Trophoblast cell (in vitro differentiated cells and primary cell): ENCODE measurements at places on chromosomes 3 and 15.

GRCh38 chr15:98884894-98885293 lies 122.7 kb downstream of the PGPEP1L start:
- no peak overlapping the region for H3K27ac ChIP-seq
- DNase-seq: no peak
- no peaks in the 10 kb centered on the region for H3K36me3 ChIP-seq
- H3K4me3 ChIP-seq: no peak overlapping the region
- H3K4me1 ChIP-seq: peaks cover 29% of the 10 kb centered on the region

GRCh38 chr3:48226939-48227338 lies 3.6 kb downstream of the CAMP start:
- no peak overlapping the region for H3K4me3 ChIP-seq
- no peaks in the 10 kb centered on the region for H3K27me3 ChIP-seq
- DNase-seq: no peak
- no peaks in the 10 kb centered on the region for H3K4me1 ChIP-seq

DNA sequence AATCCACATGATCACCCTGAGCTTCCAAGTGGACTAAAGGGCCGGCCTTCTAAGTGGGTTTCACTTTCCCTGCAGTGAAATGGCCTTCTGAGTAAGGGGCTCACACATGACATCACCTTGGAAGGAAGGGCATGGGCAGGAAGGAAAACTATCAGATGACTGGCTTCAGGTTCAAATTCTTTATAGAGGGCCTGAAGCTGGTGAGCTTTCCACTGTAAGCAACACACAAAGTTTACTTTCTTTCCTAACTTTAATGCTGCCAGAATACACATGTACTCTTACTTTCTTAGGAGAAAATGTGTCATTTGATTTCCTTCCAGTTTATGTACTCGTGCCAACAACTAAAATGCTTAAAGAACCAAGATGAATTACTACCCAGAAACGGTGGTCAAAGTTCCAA lies 475.6 kb downstream of the FOXP1 start:
- H3K27ac ChIP-seq: no peak overlapping the region
- no peaks in the 10 kb centered on the region for H3K36me3 ChIP-seq
- no peaks in the 10 kb centered on the region for H3K4me1 ChIP-seq
- DNase-seq: no peak

- DNase-seq: no peak
- no peak overlapping the region for H3K4me3 ChIP-seq
- H3K4me1 ChIP-seq: no peaks in the 10 kb centered on the region
- H3K27me3 ChIP-seq: no peaks in the 10 kb centered on the region
- no peaks in the 10 kb centered on the region for H3K36me3 ChIP-seq
These were observed 775.1 kb upstream of the CFAP20DC start for GRCh38 chr3:59824876-59825275.

DNA sequence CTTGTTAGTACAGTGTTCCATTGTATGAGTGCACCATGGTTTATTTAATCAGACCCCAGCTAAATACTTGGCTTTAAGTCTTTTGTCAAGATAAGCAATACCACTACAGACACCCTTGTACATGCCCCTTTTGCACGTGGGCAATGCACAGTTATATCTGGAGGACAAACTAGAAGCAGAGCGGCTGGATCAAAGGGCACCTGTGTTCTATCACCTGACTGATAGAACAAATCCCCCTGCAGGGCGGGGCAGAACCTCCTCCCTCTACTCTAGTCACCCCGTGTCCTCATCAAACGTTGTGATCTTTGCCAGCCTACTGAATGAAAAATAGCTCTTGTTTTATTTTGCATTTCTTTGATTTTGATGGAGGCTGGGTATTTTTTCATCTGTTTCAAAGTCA lies 314.9 kb downstream of the TLE3 start:
- no peak overlapping the region for H3K4me3 ChIP-seq

- H3K36me3 ChIP-seq: peaks cover 2% of the 10 kb centered on the region
- H3K27me3 ChIP-seq: no peaks in the 10 kb centered on the region
- H3K27ac ChIP-seq: no peak overlapping the region
- H3K4me1 ChIP-seq: no peaks in the 10 kb centered on the region
These were observed 5.1 kb downstream of the PDCD10 start for GRCh38 chr3:167729591-167729990.
